ENCODE measurements at places on chromosomes 7 and 10.

DNA sequence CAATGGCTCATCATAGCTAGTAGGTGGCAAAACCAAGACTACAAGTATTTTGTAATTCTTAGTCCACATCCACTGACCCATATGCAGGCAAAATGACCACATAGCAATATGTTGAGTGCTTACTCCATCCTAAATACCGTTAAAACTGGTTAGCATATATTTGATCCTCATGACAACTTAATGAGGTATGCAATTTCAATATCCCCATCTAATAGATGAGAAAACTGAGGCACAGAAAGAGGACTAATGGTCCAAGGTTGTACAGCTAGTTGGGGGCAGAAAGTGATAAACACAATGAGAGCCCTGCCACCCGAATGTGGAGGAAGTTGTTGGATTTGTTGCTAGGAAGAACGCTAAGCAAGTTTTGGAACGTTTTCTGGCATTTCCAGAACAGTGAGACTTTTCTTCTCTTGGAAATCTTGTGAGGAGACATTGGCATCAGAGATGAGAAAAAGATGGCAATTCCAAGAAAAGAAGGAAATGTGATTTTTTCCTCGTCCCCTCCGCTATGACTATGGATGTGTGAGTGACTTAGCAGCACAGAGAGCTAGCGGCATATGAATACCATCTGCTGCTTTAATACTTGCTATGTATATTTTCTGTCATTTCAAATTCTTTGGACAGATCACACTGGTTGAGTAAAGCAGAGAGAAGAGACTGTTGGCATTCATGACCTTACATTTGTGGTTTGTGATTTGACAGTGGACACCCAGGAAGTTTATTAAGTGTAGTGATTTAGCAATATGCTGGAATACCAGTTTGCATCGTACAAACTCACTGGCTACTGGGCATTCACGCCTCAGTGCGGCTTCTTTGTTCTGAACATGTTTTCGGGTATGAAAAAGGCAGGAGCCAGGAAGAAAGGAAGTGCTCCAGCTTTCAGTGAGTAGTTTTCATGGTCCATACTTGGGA, 51.5 kb downstream of the NRCAM start:
- no peak for DNase-seq

GRCh38 chr7:135602304-135602703, 44.6 kb downstream of the NUP205 start:
- no peak for DNase-seq

- no peak for DNase-seq
Observed at GRCh38 chr7:95105627-95106026, 198.2 kb downstream of the PPP1R9A start.

DNA sequence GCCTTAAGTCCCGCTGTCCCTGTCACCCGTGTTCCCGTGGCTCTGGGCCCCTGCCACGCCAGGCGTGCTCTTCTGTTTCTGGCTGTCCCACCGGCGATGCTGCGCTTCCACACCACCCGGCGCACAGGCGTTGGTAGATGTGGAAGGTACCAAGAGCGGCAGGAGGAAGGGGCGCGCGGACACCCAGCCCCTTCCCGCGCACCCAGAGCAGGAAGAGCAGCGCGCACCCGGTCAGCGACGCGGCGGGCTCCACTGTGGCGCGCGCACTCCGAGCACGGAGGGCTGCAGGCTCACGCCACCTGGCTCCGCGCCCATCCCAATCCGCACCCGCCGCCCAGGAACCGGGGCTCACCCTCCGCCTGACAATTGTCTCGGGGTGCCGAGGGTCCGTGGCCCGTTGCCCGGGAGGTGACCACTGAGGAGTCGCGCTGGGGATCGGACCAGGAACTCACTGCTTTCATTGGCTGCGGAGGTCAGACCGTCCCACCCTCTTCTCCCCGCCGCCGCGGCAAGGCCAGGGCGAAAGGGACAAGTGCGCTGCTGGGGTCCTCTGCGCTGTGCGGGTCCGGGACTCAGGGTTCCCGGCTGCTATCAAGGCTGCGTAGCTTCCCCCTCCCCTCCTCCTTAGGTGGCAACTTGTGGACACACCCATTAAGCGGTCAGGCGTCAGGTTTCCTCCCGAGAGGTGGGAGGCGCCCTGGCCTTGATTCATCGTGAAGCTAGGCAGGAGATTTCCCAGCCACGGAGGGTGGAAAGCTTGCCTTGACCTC, 121.6 kb upstream of the ZNF92 start:
- DNase-seq: peak; percentile 90

DNA sequence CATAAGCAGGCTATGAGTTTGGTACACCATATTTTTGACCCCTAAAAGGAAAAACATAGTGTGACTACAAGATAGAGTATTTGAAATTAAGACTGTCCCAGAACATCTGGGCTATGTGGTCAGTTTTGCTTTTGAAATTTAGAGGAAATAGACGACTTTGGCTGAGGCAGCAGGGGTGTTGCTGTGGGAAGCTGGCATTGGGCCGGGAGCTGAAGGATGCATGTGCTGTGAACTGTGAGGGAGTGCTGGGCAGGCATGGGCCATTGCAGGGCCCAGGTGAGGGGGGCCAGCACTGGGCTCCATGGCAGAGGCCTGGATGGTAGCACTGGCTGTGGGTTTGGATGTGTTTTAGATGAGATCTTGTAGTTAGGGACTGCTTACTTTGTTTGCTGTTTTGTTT, 168.3 kb downstream of the BMPER start:
- DNase-seq: no peak

GRCh38 chr10:80068270-80068669, 10.2 kb upstream of the TMEM254 start:
- DNase-seq: no peak

GRCh38 chr10:96017191-96017687, 26.1 kb upstream of the CCNJ start:
- peak; percentile 29 for DNase-seq

DNA sequence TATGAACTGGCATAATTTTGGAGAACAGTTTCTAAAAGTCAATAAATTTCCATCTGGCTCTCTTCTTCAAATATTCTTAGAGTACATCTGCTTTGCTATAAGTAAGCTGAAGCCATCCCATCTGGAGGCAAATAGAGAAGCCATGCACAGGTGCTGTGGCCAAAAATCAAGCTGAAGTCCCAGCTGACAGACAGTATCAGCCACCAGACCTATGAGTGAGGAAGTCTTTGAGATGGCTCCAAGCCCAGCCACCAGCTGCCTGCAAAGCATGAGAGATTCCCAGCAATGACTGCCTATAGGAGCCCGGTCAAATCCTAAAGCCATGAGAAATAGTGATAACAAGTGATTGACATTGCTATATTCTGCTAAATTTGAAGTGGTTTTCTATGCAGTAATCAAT, 21.7 kb upstream of the PRSS58 start:
- no peak for DNase-seq

GRCh38 chr7:14271441-14271840, 282.0 kb upstream of the ETV1 start:
- DNase-seq: no peak

DNA sequence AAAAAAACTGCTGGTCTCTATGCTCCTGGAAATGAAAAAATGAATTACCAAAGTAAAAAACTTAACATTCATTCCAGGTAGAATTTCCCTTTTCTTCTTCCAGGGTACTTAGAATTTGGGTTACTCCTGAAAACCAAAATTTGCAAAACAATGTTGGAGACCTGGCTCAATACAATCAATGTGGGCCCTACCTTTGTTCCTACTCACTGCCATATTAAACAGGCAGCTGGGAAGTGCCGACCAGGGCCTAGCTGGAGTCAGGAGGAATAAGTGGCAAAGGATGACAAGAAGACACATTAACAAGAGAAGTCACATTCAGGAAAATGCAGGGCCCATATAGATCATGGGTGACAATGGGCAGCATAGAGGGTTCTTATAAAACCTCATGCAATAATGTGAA, 6.4 kb upstream of the AGK start:
- no peak for DNase-seq

- DNase-seq: no peak
Observed at GRCh38 chr7:40418983-40419382, 284.2 kb downstream of the SUGCT start.

GRCh38 chr7:104958371-104958865, 55.6 kb upstream of the KMT2E start:
- DNase-seq: no peak

DNA sequence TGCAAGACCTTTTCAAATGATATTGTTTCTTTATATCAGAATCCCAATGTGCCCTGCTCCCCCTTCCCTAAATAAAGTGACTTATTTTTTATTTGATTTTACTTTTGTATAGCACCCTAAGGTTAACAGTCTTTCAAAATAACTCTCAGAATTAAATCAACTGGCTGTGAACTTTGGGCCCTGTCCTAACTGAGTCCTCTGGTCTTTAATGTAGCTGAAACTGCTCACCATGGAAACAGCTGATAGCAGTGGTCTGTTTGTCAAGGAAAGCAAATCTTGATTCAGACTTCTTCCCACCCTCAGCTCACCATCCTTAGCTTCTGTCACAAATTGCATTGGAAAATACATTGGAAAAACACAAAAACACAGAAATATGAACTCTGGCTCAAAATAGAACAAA, 105.2 kb upstream of the PRPS1L1 start:
- DNase-seq: no peak

DNA sequence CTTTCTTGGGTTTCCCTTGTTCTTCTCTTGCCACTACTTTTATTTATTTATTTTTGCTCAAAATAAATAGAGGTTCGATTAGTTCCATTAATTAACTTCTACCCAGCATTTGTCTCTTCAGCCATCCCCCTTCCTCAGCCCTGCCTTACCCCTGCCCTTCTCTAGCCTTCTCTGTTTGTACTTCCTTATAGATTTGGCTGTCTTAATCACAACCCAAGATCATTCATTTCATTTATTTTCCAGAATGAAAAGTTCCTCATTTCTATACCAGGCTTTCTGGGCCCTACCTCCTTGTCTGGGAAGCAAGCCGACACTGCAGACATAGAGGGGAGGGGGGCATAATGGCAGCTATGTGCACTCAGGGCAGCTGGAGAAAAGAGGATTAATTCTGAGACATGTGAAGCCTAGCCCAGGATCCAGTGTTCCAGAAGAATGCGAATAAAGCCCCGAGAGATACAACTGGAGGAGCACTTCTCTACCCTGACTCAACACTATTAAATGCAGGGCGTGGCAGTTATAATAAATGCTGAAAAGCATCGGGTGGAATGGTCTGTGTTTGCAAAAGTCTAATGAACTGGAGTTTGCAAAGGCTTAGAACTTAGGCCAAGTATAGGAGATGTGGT, 6.4 kb upstream of the PDCD4 start:
- DNase-seq: no peak

DNA sequence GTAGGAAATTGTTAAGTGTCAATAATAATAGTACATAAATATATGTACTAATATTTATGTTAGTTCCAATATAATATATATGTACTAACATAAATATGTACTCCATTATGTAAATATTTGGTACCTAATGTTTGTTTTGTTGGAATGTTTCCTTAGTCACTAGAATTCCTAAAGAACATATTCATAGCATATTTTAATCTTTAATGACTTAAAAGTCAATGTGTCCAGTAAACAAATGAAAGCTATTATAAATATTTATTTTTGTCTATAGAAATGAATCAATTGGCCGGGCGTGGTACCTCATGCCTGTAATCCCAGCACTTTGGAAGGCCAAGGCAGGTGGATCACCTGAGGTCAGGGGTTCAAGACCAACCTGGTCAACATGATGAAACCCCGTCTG, 153.6 kb downstream of the GPR158 start:
- DNase-seq: no peak

DNA sequence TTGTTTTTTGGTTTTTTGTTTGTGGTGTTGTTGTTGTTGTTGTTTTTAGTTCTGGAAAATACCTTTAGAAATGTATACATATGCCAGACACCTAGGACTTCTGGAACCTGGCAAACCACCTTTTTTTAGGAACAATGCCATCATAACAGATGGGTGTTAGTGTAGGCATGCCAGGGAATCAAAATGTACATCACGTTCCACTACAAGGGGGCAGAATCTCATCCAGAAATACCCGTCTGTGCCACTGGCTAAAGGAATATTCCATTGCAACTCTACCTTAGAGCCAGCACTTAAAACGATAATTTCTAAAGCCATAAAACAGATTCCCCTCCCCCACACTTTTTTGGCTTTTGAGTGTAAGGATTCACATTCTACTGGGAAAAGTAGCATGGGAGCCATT, 239.8 kb downstream of the ETV1 start:
- DNase-seq: no peak

DNA sequence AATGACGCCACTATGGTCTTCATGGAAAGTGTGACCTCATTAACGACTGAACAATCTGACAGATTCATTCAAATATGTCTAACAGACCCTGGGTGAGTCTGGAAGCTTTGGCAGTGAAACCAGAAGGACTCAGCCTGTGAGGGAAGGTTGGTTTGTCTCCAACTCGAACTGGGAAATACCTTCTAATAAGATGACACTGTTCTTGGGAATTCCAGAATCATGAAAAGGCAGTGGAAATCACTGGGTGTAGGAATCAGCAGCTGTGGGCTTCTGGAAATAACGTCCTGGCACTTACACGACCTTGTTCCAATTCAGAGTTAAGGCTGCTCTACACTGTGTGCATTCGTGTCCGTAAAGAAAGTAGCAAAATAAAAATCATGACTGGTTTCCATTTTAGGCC, 75.1 kb downstream of the DGKI start:
- DNase-seq: no peak

GRCh38 chr10:98255146-98255877, 12.7 kb downstream of the LOXL4 start:
- DNase-seq: no peak

- DNase-seq: no peak
Observed at GRCh38 chr7:111026343-111026742, 64.6 kb upstream of the LRRN3 start.

- DNase-seq: no peak
Observed at GRCh38 chr7:8435095-8435494, 1.7 kb downstream of the NXPH1 start.

DNA sequence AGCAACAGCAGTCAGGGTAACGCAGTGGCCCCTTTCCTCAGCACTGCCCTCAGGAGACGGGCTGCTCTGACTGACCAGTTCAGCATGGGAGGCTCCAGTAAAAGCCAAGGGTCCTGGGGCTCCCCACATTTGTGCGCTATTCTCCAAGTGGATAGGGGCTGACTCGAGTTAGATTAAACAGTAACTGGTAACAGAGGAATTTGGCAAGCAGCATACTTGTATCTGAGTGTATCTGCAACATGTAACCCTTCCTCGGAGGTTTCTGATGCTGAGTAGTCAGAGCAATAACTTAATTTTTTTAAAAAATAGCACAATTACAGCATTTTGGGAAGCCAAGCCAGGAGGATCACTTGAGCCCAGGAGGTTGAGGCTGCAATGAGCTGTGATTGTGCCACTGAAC, 22.8 kb downstream of the SORBS1 start:
- DNase-seq: no peak

DNA sequence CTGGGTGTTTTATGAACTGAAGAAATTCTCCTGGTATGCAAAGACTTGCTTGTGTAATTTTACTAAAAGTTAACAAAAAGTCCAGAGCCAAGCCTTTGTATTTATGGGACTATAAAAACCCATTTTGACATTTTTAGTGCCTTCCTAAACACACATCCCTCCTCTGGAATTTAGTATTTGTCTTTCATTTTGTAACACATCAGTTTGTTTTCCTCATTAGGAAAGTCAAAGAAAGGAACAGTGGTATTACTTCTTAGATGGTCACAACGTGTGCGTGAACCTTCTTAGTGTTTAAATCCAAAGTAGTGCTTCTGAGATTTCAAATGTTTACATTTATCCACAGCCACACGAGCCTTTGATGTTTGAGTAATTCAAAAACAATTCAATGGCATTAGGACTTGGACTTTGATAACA, 103.2 kb upstream of the TMEM106B start:
- no peak for DNase-seq

GRCh38 chr7:34401776-34402175, 256.2 kb upstream of the NPSR1 start:
- DNase-seq: no peak

- DNase-seq: no peak
Observed at GRCh38 chr10:95896071-95896850, 11.5 kb upstream of the CC2D2B start.

Measured in NCI-H2081 (cell line).